Nucleus accumbens (tissue), 56 donors: ENCODE measurements at places on chromosomes 12 and 14.

DNA sequence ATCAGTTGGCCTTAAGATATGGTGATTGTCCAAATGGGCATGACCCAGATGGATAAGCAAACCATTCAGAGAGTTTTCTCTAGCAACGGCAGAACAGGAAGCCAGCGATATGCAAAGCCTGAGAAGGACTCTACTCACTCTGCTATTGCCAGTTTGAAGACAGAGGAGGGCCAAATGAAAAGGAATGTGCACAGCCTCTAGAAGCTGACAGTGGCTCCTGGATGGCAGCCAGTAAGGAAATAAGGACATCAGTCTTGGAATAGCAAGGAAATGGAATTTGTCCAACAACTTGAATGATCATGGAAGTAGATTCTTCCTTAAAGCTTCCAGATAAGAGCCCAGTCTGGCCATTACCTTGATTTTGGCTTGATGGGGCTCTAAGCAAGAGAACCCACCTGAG, 60.0 kb downstream of the TMTC2 start:
- no peak for DNase-seq

DNA sequence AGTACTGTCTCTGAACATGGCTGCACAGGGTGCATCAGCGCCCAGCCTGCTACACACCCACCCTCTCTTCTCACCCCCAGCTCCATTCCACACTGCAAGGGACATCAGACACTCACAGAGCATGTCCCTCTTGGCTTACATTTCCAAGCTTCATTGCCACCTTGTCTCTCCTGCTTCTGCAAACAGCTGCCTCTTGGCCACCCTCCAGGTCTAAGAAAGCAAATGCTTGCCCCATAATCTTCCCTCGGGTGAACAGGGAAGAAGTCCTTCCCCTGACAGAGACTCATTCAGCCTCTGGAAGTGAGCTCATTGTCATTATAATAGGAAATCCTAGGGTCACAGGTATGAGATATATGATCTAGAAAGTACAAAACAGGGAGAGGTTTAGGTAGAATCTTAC, 505.2 kb downstream of the RMST start:
- DNase-seq, result no peak

DNA sequence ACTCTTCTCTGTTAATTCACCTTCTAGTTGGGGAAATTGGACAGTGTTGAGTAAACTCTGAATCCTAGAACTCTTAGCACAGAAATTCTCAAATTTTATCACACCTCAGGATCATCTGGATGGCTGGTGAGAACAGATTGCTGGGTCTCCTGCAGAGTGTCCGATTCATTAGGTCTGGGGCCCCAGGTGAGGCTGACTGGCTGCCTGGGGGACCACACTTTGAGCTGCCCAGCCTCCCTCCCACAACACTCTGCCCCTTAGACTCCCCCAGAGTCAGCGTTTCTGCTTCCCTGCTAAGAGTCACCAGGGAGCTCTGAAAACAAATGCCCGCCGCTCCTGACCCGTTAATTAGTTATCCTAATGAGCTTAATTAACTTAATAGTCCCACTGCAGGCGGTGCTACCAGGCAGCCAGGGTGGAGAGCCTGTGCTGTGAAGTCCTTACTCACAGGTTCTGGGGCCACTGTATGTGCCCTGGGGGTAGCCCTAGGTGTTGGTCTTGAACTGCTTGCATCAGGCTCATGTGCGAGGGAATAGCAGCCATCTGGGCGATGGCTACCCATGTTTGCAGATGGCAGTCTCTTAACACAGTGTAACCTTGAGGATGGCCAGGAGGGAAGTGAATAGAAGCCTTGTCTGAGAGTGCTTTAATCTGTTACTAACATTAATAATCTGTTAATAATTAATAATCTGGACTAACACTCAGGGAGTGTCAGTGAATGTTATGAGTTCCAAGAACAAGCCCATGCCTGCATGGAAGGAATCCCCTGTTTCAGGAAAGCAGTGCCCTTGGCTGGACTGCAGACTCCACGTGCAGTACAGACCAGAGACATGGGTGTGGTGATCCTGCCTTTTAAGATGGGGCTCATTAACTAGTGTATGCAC, 35.6 kb downstream of the AACS start:
- DNase-seq, result no peak

GRCh38 chr12:8057839-8058238, 8.3 kb downstream of the C3AR1 start:
- no peak for DNase-seq

- no peak for DNase-seq
Measured at GRCh38 chr12:81078469-81079196, 754 bp downstream of the ACSS3 start.

- no peak for DNase-seq
Measured at GRCh38 chr12:21939435-21939834, 1.8 kb downstream of the ABCC9 start.

DNA sequence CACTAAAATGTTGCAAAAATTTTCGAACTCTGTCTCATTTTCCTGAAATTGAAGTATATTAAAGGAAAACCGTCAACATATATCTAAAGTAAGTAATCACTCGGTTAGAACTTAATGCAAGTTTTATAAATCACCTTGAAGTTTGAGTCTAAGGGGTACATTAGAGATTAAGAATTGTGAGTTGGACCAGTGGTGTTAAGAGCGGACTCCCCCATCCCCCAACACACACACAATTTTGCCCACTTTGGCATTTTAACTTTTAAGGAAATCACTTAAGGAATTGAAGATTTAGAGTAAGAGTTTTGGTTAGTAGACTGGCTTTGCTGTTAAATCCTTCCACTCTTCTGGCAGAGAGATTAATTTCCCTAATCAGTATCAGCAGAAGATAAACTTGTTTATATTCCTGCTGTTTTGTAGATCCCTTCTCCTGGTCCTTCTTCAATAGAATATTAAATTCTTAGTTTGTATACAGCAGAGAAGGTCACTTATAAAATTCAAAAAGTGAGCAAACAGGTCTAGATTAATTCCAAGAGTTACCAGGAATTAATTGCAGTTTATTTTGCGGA, 1.5 kb downstream of the HIF1A start:
- DNase-seq, result no peak

GRCh38 chr14:65333943-65334687, 78.4 kb upstream of the FUT8 start:
- DNase-seq, result no peak

GRCh38 chr14:40122968-40123648, 690.9 kb upstream of the FBXO33 start:
- no peak for DNase-seq

DNA sequence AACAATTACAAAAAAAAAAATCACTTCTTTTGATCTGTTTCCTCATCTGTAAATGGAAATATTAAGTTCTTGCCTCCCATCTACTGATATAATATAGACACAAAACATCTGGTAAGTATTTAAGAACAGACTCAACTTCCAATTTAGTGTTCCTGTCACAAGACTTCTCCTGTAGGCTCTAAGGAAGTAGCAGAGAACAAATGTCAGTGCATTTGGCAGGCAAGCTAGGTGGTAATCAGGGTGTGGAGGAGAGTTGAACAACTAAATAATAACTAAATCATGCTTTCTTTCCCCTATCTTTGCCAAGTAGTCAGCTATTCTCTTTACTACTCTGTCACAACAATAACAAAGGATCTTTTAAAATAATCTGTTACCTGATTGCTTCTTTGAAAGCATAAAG, 22.1 kb downstream of the BAZ1A start:
- no peak for DNase-seq

DNA sequence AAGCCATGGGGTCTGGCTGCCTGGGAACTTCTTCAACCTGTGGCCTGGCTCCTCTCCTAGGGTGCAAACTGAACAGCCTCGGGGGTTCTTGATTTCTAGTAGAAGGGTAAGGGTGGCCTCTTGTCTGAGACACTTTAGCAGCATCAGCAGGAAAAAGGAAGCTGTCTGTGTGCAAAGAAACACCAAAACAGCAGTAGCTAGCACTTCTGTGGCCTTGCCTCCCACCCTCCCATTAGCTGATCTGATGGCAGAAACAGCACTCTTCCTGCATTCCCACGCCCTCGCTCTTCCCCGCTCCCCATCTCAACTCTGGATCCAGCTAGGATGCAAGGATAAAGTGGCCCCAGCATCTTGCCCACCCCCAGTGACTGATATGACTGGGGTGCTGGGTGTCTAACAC, 20.7 kb downstream of the SLC7A8 start:
- DNase-seq, result no peak

GRCh38 chr14:40757376-40757950, 849.2 kb upstream of the LRFN5 start:
- DNase-seq, result no peak

DNA sequence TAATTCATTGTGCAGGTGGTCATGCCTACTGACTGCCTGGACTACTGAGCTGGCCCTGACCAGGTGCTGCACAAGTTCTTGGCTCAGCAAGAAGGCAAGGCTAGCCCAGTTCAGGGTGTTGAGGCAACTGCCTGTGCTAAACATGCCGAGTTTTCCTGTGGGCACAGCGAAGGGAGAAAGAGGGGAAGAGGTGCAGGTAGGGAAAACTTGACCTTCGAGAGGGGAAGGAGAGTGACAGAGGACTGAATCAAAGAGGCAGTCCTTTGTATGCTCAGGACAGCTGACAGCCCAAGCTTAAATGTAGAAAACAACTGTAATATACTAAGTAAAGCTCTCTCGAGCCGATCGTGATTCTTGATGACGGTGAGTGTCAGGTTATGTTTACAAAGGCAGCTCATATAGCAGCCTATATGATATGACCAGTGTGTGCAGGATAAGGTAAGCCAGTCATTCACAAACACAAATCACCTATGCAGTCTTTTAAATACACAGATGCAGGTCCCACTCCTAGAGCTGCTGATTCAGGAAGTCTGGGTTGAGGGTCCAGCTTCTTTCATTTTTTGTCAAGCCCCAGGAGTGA, 2.6 kb downstream of the IRAK3 start:
- no peak for DNase-seq

DNA sequence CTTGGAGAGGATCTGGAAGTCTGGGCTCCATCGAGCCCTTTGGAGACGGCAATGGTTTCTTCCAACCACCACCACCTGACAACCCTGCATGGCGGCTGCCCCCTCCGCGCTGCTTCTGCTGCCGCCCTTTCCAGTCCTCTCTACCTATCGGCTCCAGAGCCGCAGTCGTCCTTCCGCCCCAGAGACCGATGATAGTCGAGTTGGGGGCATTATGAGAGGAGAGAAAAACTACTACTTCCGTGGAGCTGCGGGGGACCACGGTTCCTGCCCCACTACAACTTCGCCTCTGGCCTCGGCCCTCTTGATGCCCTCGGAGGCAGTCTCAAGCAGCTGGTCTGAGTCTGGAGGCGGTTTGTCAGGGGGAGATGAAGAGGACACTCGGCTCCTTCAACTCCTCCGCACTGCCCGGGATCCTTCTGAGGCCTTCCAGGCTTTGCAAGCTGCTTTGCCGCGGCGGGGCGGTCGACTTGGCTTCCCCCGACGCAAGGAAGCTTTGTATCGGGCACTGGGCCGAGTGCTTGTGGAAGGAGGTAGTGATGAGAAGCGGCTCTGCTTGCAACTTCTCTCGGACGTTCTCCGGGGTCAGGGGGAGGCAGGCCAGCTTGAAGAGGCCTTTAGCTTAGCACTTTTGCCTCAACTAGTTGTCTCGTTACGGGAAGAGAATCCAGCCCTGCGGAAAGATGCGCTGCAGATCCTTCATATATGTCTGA, 499 bp downstream of the TOGARAM1 start:
- peak; percentile 70 for DNase-seq

DNA sequence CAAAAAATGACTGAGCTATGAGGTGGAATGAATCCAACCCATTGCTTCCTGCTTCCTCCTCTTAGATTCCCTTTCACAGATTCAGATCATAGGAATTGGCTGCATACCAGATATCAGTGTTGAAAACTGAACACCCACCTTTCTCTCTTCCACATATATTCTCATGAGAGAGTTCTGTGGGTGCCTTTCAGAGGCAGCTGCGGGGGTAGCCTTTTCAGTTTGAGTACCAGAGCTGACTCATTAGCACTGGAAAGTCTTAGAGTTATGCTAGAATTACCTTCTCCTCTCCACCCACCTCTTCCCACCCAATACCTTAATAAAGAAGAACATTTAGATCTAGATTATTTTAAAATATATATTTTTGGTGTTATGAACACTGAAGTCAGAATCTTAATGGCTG, 495.4 kb upstream of the SEL1L start:
- peak; percentile 7 for DNase-seq

DNA sequence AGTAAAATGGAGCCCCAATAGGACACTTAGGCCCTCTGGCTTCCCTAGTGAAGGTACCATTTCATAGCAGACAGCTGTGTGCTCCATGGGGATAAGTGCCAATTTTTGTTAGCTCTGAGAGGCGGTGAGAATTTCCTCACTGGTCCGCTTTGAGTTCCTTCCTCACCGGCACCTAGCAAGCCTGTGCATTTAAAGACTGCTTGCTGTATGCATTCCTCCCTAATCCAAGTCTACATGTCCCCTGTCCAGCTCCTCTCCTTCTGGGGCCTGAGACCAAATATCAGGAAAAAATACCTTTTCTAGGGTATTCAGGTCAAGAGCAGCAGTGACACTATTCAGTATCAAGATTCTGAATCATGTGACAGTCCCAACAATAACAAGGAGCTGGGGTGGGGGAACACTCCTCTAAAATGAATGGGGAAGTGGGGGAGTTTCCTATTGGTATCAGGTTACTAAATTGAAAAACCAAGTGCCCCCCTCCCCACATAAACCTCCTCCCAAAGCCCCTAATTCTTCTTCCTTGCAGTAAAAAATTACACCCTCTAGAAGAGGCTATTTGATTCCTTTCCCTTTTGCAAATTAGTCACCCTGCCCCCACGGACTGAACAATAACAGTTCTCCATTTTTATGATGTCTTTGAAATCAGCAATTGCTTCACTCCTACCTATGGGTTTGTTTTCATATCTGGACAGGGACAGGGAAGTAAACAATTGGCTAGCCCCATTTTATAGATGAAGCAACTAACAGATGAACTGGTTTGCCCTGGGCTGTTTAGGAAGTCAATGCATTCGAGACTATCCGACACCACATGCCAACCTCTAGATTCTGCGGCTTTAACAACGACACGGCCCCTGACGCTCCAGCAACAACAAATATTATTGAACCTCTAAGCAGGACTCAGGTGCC, 28.9 kb downstream of the BCL11B start:
- no peak for DNase-seq

GRCh38 chr12:90854136-90854689, 100.8 kb downstream of the CCER1 start:
- DNase-seq, result no peak

DNA sequence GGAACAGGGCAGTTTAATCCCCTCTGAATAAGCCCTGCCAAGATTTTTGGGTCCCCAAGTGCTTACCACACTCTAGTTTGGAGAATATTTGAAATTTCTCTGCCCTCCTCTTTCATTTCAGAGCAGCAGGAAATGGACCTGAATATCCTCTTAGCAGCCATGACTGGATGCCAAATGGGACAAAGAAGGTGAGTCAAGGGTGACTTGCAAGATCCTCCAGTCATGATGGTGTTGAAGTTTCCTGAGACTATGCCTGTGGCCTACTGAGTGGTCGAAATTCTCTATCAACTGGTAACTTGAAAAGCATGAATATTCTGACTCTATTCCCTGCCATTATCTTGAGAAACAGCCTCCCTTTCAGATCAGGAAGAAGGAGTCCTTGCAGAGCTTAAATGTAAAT, 1674.7 kb upstream of the SEL1L start:
- no peak for DNase-seq

DNA sequence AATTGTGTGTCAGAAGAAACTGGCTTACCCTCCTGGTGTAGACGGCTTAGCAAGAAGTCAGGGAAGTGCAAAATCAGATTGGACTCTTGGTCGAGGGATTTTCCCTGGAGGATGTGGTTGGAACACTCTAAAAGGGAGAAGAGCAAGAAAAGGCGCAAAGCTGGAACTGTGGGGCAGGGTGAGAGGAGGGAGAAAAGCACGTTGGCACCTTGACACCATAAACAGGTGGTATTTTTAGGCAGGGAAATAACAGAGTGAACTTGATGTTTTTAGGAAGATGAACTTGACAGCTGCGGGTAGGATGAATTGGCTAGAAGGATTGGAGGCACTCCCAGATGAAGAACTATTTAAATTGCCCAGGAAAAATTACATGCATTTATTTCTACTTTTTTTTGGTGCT, 67.7 kb downstream of the HCAR2 start:
- DNase-seq, result no peak
